ENCODE measurements at places on chromosomes 12 and 14. TPM values are rescaled to one million over a fixed set of nuclear protein-coding genes. Genes with fewer than 3 reads are reported as not detected.

DNA sequence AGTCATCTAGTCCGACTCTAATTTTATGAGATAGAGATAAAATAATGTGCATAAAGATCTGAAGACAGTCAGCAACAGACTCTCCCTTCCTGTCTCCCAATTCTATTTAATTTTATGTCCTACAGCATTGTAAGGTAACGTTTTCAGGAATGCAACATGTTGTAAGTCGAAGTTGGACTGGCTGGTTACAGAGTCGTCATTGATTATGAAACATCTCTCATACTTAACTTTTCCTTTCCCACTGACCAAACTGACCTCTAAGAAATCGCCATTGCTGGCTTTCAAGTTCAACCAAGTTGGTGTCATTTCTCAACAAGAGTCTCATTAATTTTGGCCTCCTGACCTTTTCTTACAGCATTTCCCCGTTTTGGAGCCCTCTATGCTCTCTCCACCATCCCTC is 4.9 kb upstream of the RIC8B start:
- H3K4me1 ChIP-seq, result peaks cover 24% of the 10 kb centered on the region
- no peaks in the 10 kb centered on the region for H3K27me3 ChIP-seq
- H3K27ac ChIP-seq, result no peak overlapping the region
- no peaks in the 10 kb centered on the region for H3K36me3 ChIP-seq
- DNase-seq, result no peak
- no peak overlapping the region for H3K4me3 ChIP-seq

- no peaks in the 10 kb centered on the region for H3K4me1 ChIP-seq
- H3K36me3 ChIP-seq, result no peaks in the 10 kb centered on the region
- no peak for DNase-seq
- H3K27me3 ChIP-seq, result no peaks in the 10 kb centered on the region
- H3K4me3 ChIP-seq, result no peak overlapping the region
- H3K27ac ChIP-seq, result no peak overlapping the region
Observed at GRCh38 chr12:120767071-120768024, 41.7 kb downstream of the ACADS start.

GRCh38 chr12:770479-770878 is 18.1 kb downstream of the WNK1 start:
- no peak overlapping the region for H3K4me3 ChIP-seq
- no peaks in the 10 kb centered on the region for H3K27me3 ChIP-seq
- H3K4me1 ChIP-seq, result peaks cover 9% of the 10 kb centered on the region
- no peak overlapping the region for H3K27ac ChIP-seq
- DNase-seq, result no peak
- no peaks in the 10 kb centered on the region for H3K36me3 ChIP-seq

DNA sequence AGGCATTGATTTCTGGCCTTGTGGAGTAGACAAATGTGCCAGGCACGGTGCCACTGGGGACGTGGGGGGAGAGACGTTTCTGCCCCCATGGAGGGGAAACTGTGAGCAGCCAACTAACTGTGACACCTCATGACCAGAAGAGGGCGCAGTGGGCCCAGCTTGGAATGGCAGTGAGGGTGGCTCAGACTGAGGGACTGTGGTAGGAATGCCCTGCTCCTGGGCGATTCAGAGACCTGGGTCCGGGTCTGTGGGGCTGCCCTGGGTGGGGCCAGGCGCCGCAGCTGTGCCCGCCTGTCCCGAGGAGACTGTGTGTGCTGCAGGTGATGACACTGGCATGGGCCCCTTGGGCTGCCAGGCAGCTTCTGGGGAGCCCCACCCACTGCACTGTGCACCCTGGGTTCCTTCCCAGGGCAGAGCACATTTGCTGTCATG is 60.6 kb downstream of the SLC25A47 start:
- H3K4me1 ChIP-seq, result peaks cover 26% of the 10 kb centered on the region
- no peak overlapping the region for H3K4me3 ChIP-seq
- no peak overlapping the region for H3K27ac ChIP-seq
- H3K27me3 ChIP-seq, result no peaks in the 10 kb centered on the region

- peak overlapping the region; percentile 64 for H3K4me3 ChIP-seq
- no peak for DNase-seq
- H3K4me1 ChIP-seq, result peaks cover 14% of the 10 kb centered on the region
- H3K36me3 ChIP-seq, result no peaks in the 10 kb centered on the region
- H3K27me3 ChIP-seq, result no peaks in the 10 kb centered on the region
- peak overlapping the region; percentile 88 for H3K27ac ChIP-seq
Observed at GRCh38 chr12:56522411-56523193, 982 bp downstream of the RBMS2 start.

GRCh38 chr12:122048151-122048550 is 26.5 kb downstream of the BCL7A start:
- no peaks in the 10 kb centered on the region for H3K27me3 ChIP-seq
- H3K4me3 ChIP-seq, result no peak overlapping the region
- H3K36me3 ChIP-seq, result no peaks in the 10 kb centered on the region
- no peak for DNase-seq
- no peak overlapping the region for H3K27ac ChIP-seq

RNASE2 gene
- total RNA-seq, result not detected

MYH6 gene
- 0.39 TPM for total RNA-seq

Measured in testis (tissue), 5 donors.